T-cell (primary cell): ENCODE measurements at places on chromosomes 7 and 10. TPM values are rescaled to one million over a fixed set of nuclear protein-coding genes. Genes with fewer than 3 reads are reported as not detected.

The HTR5A gene
- not detected for total RNA-seq

The TMEM248 gene
- 97.6 TPM for total RNA-seq

The CXCL12 gene
- 0.63 TPM for total RNA-seq

The TYSND1 gene
- total RNA-seq: 18.3 TPM

The C10orf53 gene
- total RNA-seq: not detected

The CYP3A4 gene
- total RNA-seq: 0.53 TPM

The FOXI2 gene
- not detected for total RNA-seq

The C7orf33 gene
- total RNA-seq: not detected

The AKR1C3 gene
- total RNA-seq: 13.6 TPM

The AFAP1L2 gene
- 2.3 TPM for total RNA-seq

The GRID1 gene
- not detected for total RNA-seq

The SOSTDC1 gene
- total RNA-seq: not detected

DNA sequence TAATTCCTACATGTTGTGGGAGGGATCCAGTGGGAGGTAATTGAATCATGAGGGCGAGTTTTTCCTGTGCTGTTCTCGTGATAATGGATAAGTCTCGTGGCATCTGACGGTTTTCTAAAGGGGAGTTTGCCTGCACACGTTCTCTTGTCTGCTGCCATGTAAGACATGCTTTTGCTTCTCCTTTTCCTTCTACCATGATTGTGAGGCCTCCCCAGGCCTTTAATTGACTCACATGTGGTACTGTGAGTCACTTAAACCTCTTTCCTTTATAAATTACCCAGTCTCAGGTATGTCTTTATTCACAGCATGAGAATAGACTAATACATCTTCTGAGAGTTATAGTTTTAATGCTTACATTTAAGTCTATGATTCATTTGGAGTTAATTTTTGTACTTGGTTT is 22.6 kb upstream of the CPN1 start:
- no peak overlapping the region for H3K4me3 ChIP-seq
- H3K27ac ChIP-seq: no peak overlapping the region
- DNase-seq: no peak
- H3K27me3 ChIP-seq: peaks cover 11% of the 10 kb centered on the region
- H3K4me1 ChIP-seq: no peaks in the 10 kb centered on the region

DNA sequence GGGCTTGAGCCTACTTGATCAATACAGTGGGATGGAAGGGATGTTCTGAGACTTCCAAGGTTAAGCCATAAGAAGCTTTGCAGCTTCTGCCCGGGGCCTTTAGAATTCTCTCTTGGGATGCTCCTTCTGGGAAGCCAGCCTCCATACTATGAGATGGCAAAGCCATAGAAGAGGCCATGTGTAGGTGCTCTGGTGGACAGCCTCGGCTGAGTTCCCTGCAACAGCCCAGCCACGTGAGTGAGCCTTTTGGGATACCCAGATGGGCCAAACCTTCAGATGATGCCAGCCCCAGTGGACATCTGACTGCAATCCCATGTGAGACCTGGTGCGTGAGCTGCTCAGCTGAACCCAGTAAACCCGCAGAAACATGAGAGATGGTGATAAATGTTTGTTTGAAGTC is 370.6 kb downstream of the RPS24 start:
- no peak overlapping the region for H3K27ac ChIP-seq
- H3K4me1 ChIP-seq: no peaks in the 10 kb centered on the region
- H3K4me3 ChIP-seq: no peak overlapping the region
- DNase-seq: no peak

DNA sequence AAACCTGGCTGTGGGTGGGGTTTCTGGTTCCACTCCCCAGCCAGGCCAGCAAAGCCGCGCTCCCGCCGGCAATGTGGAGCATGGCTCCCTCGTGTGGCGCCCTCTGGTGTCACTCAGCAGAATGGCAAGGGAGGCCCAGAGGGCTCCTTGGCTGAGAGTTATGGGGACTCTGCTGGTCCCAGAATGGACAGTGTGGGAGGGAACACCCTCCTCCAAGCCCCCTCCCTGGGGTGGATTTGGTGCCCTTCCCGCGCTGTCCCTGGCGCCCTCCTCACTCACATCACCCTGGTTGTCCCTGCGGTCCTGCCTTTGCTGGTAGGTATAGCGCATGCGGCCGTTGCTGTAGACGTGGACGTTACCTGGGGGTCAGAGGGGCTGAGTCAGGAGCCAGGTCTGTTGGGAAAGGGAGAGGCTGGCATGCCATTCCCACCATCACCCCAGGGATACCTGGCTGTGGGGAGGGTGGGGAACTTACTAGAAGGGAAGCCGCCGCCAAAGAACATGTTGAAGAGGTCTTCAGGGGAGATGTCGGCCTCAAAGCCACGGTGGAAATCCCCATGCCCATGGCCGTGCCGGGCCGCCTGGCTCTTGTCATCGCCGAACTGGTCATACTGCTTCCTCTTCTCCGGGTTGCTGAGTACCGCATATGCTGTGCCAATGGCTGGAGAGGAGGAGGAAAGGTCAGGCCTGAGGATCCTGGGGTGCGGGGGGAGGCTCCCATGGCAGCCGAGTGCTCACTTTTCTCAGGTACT is 14.0 kb downstream of the DNAJB12 start:
- H3K36me3 ChIP-seq: peaks cover 19% of the 10 kb centered on the region
- H3K4me3 ChIP-seq: no peak overlapping the region
- peaks cover 14% of the 10 kb centered on the region for H3K4me1 ChIP-seq

GRCh38 chr7:42460933-42461332 is 223.9 kb upstream of the GLI3 start:
- no peaks in the 10 kb centered on the region for H3K36me3 ChIP-seq
- H3K27me3 ChIP-seq: no peaks in the 10 kb centered on the region
- H3K4me3 ChIP-seq: no peak overlapping the region

GRCh38 chr10:75987616-75988015 is 556.2 kb downstream of the LRMDA start:
- H3K27me3 ChIP-seq: no peaks in the 10 kb centered on the region
- no peak for DNase-seq
- no peaks in the 10 kb centered on the region for H3K4me1 ChIP-seq

GRCh38 chr7:50477640-50478039 is 27.5 kb upstream of the FIGNL1 start:
- H3K4me1 ChIP-seq: no peaks in the 10 kb centered on the region
- peaks cover 17% of the 10 kb centered on the region for H3K27me3 ChIP-seq
- no peak overlapping the region for H3K27ac ChIP-seq
- DNase-seq: no peak
- H3K36me3 ChIP-seq: no peaks in the 10 kb centered on the region

DNA sequence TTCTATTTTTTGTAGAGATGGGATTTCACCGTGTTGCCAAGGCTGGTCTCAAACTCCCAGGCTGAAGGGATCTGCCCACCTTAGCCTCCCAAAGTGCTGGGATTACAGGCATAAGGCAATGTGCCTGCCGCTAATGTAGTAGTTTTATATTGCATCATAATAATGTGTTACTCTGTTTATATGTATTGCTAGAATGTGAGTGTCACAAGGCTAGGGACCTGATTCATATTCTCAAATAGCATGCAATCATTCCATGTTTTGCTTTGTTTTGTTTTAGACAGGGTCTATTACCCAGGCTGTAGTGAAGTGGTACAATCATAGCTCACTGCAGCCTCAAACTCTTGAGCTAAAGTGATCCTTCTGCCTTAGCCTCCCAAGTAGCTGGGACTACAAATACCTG is 13.5 kb downstream of the CCL26 start:
- no peaks in the 10 kb centered on the region for H3K27me3 ChIP-seq
- no peaks in the 10 kb centered on the region for H3K4me1 ChIP-seq
- no peaks in the 10 kb centered on the region for H3K36me3 ChIP-seq
- no peak overlapping the region for H3K27ac ChIP-seq
- DNase-seq: no peak

- no peaks in the 10 kb centered on the region for H3K27me3 ChIP-seq
- H3K4me1 ChIP-seq: peaks cover 30% of the 10 kb centered on the region
- H3K36me3 ChIP-seq: no peaks in the 10 kb centered on the region
Measured at GRCh38 chr10:102675666-102676533, 31.6 kb downstream of the TRIM8 start.

- no peaks in the 10 kb centered on the region for H3K4me1 ChIP-seq
- H3K36me3 ChIP-seq: no peaks in the 10 kb centered on the region
- H3K27me3 ChIP-seq: no peaks in the 10 kb centered on the region
- no peak for DNase-seq
- H3K27ac ChIP-seq: no peak overlapping the region
- H3K4me3 ChIP-seq: no peak overlapping the region
Measured at GRCh38 chr7:45683556-45684148, 109.5 kb downstream of the ADCY1 start.

DNA sequence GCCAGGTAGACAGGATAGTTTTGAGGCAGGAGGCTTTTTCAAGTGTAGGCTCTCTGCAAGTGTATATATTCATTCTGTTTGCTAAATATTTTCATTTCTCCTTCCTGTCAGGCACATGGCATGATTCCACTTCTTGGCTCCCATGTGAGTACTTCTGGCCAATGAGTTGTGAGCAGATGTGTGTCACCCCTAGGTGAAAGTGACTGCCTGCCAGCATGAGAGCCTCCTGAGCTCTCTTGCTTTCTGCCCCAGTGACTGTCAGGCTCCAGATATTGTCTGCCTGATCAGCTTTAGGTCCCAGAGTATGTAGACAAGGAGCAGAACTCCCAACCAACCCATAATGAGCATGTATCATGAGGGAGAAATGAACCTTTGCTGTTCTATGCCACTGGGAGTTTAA is 257.6 kb upstream of the NPY start:
- no peak for DNase-seq
- no peak overlapping the region for H3K27ac ChIP-seq
- H3K4me1 ChIP-seq: no peaks in the 10 kb centered on the region
- H3K36me3 ChIP-seq: no peaks in the 10 kb centered on the region
- H3K27me3 ChIP-seq: no peaks in the 10 kb centered on the region

- no peak for DNase-seq
- peaks cover 24% of the 10 kb centered on the region for H3K36me3 ChIP-seq
- H3K27me3 ChIP-seq: no peaks in the 10 kb centered on the region
- no peak overlapping the region for H3K4me3 ChIP-seq
- H3K4me1 ChIP-seq: no peaks in the 10 kb centered on the region
- no peak overlapping the region for H3K27ac ChIP-seq
Measured at GRCh38 chr10:102701272-102701671, 12.9 kb downstream of the ARL3 start.

GRCh38 chr7:136446751-136447150 is 421.7 kb upstream of the CHRM2 start:
- no peak overlapping the region for H3K27ac ChIP-seq
- no peaks in the 10 kb centered on the region for H3K27me3 ChIP-seq
- H3K4me1 ChIP-seq: no peaks in the 10 kb centered on the region
- no peak for DNase-seq
- H3K4me3 ChIP-seq: no peak overlapping the region

GRCh38 chr10:35192645-35193249 is 66.1 kb downstream of the CREM start:
- no peak overlapping the region for H3K4me3 ChIP-seq
- no peak for DNase-seq
- H3K36me3 ChIP-seq: no peaks in the 10 kb centered on the region
- no peaks in the 10 kb centered on the region for H3K27me3 ChIP-seq
- no peak overlapping the region for H3K27ac ChIP-seq

DNA sequence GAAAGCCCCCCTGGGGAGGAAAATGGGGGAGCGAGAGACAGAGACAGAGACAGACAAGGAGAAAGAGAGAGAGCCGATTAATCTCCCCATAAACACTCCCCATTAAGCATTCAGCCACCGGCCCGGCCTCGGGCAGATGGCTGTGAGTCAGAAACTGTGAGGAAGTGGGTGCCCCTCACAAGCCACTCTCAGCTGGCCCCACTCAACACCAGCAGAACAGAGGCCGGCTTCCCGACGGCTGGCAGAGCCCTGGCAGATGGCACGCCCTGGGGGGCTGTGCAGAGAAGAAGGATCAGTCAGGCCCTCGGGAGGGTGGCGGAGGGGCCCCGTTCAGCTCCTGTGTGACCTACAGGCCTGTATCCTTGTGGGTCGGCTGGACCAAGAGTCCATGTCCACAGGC is 41.2 kb downstream of the CAMK2B start:
- no peaks in the 10 kb centered on the region for H3K4me1 ChIP-seq

DNA sequence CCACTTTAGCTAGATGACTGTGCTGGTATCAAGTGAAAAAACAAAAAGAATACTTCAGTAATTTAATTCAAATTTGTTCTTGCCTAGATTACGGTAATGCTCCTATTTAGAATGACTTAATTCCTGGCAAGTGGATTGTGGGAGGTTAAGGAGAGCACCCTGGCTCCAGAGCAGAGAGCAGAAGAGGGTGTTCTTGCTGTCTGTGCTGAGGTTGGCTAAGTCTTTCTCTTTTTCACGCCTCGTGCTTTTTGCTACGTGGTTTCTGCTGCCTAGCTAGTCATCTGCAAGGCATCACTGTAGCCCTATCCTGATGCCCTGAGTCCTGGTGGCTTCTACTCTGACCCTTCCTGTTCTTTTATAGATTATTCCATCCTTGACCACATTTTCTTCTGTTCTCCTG is 101.4 kb downstream of the INSYN2A start:
- no peak overlapping the region for H3K27ac ChIP-seq
- H3K27me3 ChIP-seq: no peaks in the 10 kb centered on the region
- H3K36me3 ChIP-seq: no peaks in the 10 kb centered on the region
- DNase-seq: no peak
- H3K4me3 ChIP-seq: no peak overlapping the region
- H3K4me1 ChIP-seq: no peaks in the 10 kb centered on the region

DNA sequence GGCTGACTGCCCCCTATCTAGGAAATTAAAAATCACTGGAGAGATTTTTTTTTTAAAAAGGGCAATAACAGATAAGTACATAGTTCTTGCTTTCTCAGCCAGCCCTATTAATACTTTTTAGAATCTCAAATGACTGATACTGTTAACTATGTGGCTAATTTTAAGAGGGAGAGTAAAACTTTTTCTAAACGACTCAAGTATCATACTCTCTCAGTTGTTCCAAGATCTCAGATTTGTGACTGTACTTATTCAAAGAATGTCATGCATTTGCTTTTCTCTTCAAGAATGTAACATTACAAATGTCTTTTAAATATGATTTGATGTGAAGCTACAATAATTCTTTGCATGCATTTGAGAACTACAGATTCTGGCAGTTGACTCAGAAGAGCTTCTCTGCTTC is 55.4 kb upstream of the RAB11FIP2 start:
- no peaks in the 10 kb centered on the region for H3K36me3 ChIP-seq
- no peak overlapping the region for H3K27ac ChIP-seq
- no peaks in the 10 kb centered on the region for H3K4me1 ChIP-seq
- DNase-seq: no peak
- no peak overlapping the region for H3K4me3 ChIP-seq

DNA sequence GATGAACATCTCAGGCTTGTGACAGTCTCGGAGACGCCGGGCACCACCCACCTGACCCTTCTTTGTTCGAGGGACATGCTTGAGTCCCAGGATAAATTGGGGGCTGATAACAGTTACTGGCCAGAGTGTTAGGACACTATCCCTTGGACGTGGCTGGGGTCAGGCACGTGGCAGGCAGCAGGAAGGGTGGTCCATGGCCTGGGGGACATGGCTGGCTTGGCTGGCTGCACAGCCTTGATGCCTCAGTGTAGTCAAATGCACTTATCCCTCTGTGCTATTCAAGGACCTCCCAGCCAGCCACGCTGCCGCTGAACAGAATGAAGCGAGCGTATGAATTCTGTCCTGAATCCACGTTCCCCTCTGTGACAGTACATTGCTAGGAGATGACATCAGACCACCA is 662.0 kb upstream of the FOXK1 start:
- H3K27ac ChIP-seq: no peak overlapping the region
- H3K4me1 ChIP-seq: no peaks in the 10 kb centered on the region
- H3K4me3 ChIP-seq: no peak overlapping the region
- H3K36me3 ChIP-seq: no peaks in the 10 kb centered on the region
